ENCODE measurements at places on chromosomes 11 and 22. TPM values are rescaled to one million over a fixed set of nuclear protein-coding genes. Genes with fewer than 3 reads are reported as not detected.

- no peak overlapping the region for H3K27ac ChIP-seq
- no peaks in the 10 kb centered on the region for H3K36me3 ChIP-seq
- H3K4me3 ChIP-seq = no peak overlapping the region
- no peaks in the 10 kb centered on the region for H3K27me3 ChIP-seq
These were observed 14.6 kb upstream of the FLRT1 start for GRCh38 chr11:64020976-64021756.

The FUT4 gene
- 8.7 TPM for total RNA-seq

DNA sequence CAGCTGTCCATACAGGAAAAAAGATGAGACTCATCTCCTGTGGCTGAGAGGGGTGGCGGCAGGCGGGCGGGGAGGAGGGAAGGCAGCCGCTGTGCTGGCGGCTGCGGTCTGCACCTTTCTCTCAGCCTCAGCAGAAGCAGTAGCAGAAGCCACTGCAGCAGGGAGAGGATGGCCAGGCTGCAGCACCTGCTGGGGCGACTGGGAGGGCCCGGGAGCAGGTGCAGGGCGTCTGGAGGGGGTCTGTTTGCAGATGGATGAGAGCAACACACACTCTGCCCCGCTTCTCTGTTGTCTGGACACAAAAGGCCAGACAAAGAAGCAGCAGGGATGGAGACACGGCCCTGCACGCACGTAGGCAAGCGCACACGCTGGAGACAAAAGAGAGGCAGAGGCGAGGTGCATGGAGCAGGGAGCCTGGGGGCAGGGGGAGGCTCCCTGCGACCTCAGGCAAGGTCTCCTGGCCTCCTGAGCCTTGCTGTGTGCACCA lies 9.3 kb upstream of the MIAT start:
- H3K27ac ChIP-seq = no peak overlapping the region
- no peaks in the 10 kb centered on the region for H3K4me1 ChIP-seq
- no peak for DNase-seq
- no peaks in the 10 kb centered on the region for H3K36me3 ChIP-seq

GRCh38 chr22:36027579-36027934 lies 1.1 kb downstream of the RBFOX2 start:
- peak overlapping the region; percentile 90 for H3K27ac ChIP-seq
- H3K4me3 ChIP-seq = peak overlapping the region; percentile 85
- DNase-seq = no peak
- H3K27me3 ChIP-seq = no peaks in the 10 kb centered on the region

DNA sequence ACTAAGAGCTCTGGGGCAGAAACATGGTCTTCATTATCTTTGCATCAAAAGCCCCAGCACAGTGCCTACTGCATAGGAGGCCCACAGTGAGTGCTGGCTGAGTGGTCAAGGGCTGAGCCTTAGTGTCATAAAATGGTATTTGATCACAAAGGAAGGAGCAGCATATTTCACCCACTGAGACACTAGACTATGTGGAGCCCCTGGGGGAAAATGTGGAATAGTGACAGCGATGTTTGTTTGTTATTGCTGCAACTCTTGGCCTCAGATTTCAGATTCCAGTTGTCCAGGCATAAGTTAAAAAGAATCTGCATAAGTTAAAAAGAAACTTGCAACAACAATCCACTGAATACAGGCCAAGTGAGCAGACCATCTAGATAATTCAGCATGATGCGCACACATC lies 7.0 kb downstream of the KIRREL3 start:
- no peak overlapping the region for H3K4me3 ChIP-seq
- no peaks in the 10 kb centered on the region for H3K36me3 ChIP-seq
- no peaks in the 10 kb centered on the region for H3K4me1 ChIP-seq

- H3K27me3 ChIP-seq = no peaks in the 10 kb centered on the region
- H3K27ac ChIP-seq = no peak overlapping the region
- no peak overlapping the region for H3K4me3 ChIP-seq
- H3K36me3 ChIP-seq = no peaks in the 10 kb centered on the region
- no peaks in the 10 kb centered on the region for H3K4me1 ChIP-seq
These were observed 157.7 kb downstream of the ADAMTS15 start for GRCh38 chr11:130606178-130606577.

The HSCB gene
- total RNA-seq = 10.3 TPM

The MS4A12 gene
- not detected for total RNA-seq

DNA sequence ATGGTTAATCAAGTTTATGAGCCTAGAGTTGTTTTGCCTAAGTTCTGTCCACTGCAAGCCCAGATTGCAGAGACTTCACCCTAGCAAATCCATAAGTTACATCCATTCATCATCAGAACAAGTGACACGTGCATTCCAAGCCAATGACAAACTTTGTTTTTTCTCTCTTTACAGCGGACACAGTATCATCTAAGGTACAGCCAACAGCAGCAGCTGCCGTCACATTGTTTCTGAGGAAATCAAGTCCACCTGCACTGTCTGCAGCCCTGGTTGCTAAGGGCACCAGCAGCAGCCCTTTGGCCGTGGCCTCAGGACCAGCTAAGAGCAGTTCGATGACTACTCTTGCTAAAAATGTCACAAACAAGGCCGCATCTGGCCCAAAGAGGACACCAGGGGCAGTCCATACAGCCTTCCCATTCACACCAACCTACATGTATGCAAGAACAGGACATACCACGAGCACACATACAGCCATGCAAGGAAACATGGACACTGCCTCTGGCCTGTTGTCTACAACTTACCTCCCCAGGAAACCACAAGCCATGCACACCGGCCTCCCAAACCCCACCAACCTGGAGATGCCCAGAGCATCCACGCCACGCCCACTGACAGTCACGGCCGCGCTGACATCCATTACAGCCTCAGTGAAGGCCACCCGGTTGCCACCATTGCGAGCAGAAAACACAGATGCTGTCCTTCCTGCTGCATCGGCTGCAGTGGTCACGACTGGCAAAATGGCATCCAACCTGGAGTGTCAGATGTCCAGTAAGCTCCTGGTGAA lies 155.8 kb downstream of the C11orf91 start:
- DNase-seq = no peak
- H3K27ac ChIP-seq = no peak overlapping the region
- H3K36me3 ChIP-seq = no peaks in the 10 kb centered on the region
- H3K27me3 ChIP-seq = no peaks in the 10 kb centered on the region
- no peak overlapping the region for H3K4me3 ChIP-seq
- H3K4me1 ChIP-seq = no peaks in the 10 kb centered on the region
